GM04503 (cell line): ENCODE measurements at places on chromosomes 6 and 20.

DNA sequence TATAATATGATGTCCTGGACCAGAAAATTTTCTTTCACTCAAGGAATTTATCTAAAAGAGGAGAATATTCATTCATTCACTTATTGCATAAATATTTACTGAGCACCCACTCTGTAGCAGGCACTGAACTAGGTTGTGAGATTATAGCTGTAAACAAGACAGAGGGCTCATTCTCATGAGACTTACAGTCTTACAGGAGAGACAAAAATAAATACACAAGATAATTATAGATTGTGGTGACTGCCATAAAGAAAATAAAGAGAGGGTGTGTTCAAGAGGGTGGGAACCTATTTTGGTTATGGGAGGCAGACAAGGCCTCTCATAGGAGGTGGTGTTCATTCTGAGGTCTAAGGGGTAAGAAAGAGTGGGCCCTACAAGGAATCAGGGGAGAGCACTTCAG is 109.9 kb upstream of the SUPT3H start:
- DNase-seq: no peak

DNA sequence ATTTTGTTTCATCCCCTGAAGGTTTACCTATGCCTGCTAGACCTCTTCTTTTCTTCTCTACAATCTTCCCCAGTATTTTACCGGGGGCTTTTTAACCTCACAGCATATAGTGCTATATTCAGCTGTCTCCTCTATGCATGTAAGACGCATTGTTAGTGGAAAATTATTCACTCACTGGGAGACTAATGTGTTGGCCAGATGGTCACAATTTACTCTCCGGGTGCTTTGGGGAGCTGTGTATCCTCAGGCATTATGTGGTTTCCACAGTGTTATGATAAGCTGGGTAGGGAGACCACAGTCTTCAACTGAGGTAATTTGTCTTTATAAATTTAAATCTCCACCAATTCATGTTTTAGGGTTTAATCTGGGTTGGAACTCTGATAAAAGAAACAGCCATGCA is 553.8 kb upstream of the PTCHD4 start:
- DNase-seq: no peak

- peak; percentile 26 for DNase-seq
Measured at GRCh38 chr6:19413323-19413722, 423.8 kb upstream of the ID4 start.

- no peak for DNase-seq
Measured at GRCh38 chr6:98808541-98809210, 25.7 kb upstream of the POU3F2 start.

DNA sequence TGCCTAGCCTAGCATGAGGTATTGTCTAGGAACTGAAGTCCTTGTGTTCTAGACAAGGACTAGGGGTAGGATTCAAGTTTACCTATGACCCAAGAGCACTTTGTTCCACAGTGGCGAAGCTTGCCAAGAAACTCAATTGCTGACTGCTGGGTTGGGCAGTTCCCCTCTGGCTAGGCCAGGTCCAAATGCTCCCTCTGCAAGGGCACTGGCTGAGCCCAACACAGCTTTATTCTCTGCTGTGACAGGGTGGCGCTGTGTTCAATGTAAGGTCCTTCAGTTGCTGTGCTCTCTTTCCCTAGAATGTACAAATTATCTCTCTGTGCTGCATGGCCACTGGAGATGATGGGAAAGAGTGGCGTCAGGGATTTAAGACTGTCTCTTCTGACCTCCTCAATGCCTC is 950.8 kb downstream of the HACE1 start:
- DNase-seq: no peak
